ENCODE measurements at places on chromosomes 13 and 19. TPM values are rescaled to one million over a fixed set of nuclear protein-coding genes. Genes with fewer than 3 reads are reported as not detected.

TMEM190 gene
- not detected for total RNA-seq

ONECUT3 gene
- total RNA-seq: 0.28 TPM

SLC8A2 gene
- 1.3 TPM for total RNA-seq

CCDC70 gene
- total RNA-seq: not detected

PALM gene
- 6.7 TPM for total RNA-seq

SHANK1 gene
- total RNA-seq: not detected

Data from airway epithelial cell (primary cell).